ENCODE measurements at places on chromosomes 2 and 18.

GRCh38 chr2:155298001-155298400 is 599.5 kb downstream of the KCNJ3 start:
- no peak for DNase-seq

- no peak for DNase-seq
Measured at GRCh38 chr18:76656925-76657827, 162.1 kb upstream of the ZNF516 start.

GRCh38 chr18:57898506-57899124 is 95.5 kb upstream of the ATP8B1 start:
- no peak for DNase-seq

GRCh38 chr2:46072101-46072820 is 224.9 kb upstream of the EPAS1 start:
- no peak for DNase-seq

DNA sequence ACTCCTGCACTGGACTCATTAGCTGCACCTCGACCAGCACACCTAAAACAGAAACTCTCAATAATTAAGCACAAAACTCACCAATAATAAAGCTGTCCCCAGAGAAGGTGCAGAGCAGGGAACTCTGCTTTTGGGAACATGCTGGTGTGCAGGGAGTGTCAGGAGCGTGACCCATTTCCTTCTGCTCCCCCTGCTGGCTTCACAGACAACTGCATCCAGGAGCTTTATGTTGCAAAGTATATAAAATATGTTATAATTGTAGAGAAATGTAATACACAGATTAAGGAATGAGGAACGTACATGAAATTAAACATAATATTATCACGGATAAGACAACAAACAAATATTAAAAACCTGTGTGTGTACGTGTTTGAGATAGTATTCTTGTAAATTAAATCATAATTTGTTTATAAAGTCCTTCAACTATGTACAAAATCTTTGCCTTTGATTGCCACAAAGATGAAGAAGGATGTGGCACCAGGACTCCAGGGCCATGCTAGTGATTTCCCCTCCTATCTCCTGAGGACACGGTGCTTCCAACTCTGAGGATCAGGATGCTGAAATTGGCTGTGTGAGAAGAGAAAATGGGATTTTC is 68.6 kb upstream of the MAL start:
- DNase-seq: no peak

All from activated T-helper 1 cell treated with anti-CD3 and anti-CD28 coated beads, Interleukin-2, amount 50 U/mL, for 16 hours (primary cell).